NCI-H1417 (cell line): ENCODE measurements at places on chromosomes 5 and 9.

DNA sequence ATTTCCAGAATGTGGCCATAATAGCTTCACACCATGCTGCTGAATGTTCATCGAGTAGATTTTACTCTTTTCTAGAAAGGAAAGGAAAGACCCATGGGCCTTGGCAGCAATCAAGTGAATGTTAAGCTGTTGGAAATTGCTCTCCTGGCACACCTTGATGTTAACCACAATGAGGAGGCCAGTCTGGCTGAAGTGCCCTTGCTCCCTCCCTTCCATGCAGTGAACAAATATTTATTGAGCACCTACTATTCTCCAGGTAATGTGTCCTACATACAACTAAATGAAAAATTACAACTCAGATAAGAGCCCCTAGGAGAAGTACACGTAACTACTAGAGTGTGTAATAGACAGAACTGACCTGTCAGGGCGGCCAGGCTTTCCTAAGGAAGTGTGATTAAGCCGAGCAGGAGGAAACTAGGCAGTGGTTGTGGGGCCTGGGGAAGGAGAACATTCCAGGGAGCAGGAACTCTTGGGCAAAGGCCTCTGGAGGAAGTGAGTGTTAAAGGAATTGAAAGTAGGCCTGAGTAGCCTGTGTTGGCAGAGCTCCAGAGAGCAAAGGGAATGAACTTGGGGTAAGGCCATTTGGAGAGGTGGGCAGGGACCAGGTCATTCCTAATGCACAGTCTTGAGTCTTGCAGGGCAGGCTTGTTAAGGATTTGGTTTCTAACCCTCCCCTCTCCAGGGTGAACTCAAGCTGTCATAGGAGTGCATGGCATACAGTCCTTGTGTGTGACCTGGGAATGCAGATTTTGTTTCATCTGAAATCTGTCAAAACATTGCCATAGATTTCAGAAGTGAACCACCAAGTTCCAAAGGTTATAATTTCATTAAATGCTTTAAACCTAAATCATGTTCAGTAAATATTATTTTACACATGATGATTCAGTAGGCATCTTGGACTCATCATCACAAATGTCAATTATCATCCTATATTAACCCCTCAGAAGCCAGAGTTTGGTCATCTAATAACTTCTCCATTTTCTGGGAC, 9.0 kb upstream of the ZSWIM6 start:
- no peak for DNase-seq

GRCh38 chr5:10689391-10690081, 71.5 kb downstream of the DAP start:
- DNase-seq = no peak

GRCh38 chr9:108197899-108198298, 657.9 kb downstream of the ACTL7B start:
- DNase-seq = no peak

GRCh38 chr5:43609752-43610151, 6.8 kb downstream of the NNT start:
- no peak for DNase-seq

- no peak for DNase-seq
Observed at GRCh38 chr5:135062216-135063055, 28.4 kb upstream of the PITX1 start.

DNA sequence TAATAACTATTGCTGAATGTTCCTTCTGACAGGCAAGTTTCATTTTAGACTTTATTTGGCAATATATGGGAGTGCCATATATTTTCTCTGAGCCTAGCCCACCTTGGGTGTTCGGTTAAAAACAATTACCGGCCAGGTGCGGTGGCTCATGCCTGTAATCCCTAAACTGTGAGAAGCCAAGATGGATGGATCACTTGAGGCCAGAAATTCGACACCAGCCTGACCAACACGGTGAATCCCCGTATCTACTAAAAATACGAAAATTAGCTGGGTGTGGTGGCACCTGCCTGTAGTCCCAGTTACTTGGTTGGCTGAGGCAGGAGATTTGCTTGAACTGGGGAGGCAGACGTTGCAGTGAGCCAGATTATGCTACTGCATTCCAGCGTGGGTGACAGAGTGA, 47.9 kb downstream of the TNFSF15 start:
- no peak for DNase-seq
